ENCODE measurements at places on chromosomes 7 and 10.

GRCh38 chr10:119030421-119031250 lies 1.1 kb downstream of the NANOS1 start:
- peak; percentile 10 for DNase-seq

GRCh38 chr10:104232613-104233102 lies 494 bp upstream of the CFAP43 start:
- DNase-seq, result no peak

GRCh38 chr7:121302214-121302745 lies 26.5 kb upstream of the WNT16 start:
- no peak for DNase-seq

GRCh38 chr7:90216771-90217170 lies 5.2 kb downstream of the STEAP2 start:
- DNase-seq, result no peak

- no peak for DNase-seq
Measured at GRCh38 chr7:121139427-121139826, 150.9 kb downstream of the CPED1 start.

- no peak for DNase-seq
Measured at GRCh38 chr10:17092986-17093803, 36.4 kb downstream of the CUBN start.

- DNase-seq, result no peak
Measured at GRCh38 chr7:4621396-4621795, 60.7 kb upstream of the FOXK1 start.

GRCh38 chr10:114392112-114392835 lies 12.0 kb downstream of the AFAP1L2 start:
- DNase-seq, result no peak

GRCh38 chr7:24690251-24690650 lies 67.0 kb downstream of the GSDME start:
- no peak for DNase-seq

Data from stimulated activated CD8-positive, alpha-beta memory T cell treated with anti-CD3 and anti-CD28 coated beads, Interleukin-15, amount 100 ng/mL, for 24 hours (primary cell).